ENCODE measurements at places on chromosomes 12 and 14.

DNA sequence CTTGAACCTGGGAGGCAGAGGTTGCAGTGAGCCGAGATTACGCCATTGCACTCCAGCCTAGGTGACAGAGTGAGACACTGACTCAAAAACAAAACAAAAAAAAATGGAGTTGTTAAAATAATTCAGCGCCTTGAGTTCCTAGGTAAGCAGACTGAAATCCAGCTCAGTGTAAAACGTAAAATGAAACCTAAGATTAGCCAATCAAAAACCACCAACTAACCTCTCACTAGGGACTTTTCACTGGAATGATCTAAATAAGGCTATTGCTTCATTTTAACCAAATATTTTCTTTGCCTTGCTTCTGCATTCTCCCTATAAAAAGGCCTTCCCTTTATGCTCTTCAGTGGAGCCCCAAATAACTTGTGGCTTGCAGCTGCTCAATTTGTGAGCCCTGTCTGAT, 91.6 kb upstream of the HIF1A start:
- DNase-seq: no peak

DNA sequence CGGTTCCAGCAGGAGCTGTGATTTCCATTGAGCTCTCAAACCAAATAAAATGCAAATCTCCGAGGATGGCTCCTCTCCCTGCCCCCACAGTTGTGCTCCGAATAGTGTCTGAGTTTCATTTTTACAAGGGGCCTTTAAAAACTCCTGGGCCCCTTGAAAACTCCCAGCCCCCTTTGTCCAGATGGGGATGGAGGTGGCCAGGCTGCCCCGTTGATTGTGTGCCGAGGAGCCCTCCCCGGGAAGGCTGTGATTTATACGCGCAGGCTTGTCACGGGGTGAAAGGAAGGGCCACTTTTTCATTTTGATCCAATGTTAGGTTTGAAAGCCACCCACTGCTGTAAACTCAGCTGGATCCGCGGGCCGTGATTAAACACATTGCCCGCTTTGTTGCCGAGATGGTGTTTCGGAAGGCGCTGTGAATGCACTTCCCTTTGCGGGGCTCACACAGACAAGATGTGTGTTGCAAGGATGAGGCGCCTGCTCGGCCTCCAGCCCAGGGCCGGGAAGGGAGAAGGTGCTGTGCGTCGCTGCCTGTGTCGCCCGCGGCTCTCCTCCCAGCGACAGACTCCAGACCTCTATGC, 98.8 kb downstream of the TMEM132C start:
- no peak for DNase-seq

DNA sequence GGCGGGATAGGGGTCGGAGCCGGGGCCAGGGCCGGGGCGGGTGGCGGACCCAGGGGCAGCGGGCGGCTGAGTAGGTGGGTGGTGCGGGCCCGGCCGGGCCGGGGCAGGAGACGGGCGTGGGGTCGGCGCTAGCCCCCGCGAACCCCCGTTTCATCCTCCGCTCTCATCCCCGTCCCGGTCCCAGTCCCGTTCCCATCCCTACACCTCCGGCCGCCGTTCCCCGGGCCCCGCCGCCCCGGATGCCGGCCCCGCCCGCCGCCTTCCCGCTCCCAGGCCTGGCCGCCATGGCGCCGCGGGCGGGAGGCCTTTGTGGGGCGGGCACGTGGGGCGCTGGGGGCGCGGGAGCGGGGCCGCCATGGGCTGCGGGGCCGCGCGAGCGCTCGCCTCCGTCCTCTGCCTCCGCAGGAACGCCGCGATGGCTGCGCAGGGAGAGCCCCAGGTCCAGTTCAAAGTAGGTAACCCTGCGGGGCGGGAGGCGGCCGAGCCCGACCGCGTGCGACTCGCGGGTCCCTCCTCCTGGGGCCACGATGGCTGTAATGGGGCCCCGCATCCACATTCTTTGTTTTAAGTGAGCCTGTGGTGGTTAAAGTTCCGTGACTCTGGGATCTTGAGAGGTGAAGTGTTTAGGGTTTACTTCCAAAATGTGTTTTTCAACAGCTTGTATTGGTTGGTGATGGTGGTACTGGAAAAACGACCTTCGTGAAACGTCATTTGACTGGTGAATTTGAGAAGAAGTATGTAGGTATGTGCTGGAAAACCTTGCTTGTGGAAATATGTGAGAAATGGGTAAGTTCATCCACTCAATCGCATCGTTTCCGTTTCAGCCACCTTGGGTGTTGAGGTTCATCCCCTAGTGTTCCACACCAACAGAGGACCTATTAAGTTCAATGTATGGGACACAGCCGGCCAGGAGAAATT, 572 bp downstream of the RAN start:
- DNase-seq: no peak

- DNase-seq: peak; percentile 66
Measured at GRCh38 chr14:50954811-50955372, 10.6 kb upstream of the PYGL start.

Measured in Kasumi-1 (cell line).